Cortex of kidney (tissue), 1 donor: ENCODE measurements at places on chromosomes 1 and 21.

DNA sequence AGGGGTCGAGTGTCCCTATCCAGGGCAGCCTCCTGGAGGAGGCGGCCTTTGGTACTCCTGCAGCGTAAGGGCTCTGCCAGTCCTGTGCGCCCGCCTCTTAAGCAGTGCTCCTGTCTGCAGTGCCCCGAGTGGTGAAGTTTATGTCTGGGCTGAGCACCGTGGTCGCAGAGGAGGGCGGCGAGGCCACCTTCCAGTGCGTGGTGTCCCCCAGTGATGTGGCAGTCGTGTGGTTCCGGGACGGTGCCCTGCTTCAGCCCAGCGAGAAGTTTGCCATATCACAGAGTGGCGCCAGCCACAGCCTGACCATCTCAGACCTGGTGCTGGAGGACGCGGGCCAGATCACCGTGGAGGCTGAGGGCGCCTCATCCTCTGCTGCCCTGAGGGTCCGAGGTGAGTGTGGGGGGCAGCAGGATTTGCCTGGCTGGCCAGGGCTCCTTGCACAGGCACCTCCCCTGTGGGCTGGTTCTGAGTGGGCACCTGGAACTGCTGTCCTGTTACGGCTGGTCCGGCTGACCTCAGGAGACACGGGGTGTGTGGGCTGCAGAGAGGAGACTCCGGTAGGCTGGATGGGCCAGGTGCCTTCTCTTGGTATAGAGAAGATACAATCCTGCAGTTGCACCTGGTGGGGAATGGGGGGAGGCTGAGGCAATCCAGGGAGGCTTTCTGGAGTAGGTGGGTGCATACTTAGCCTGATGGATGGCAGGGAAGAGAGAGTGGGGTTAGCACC lies 66.8 kb downstream of the OBSCN start:
- DNase-seq, result no peak

- DNase-seq, result no peak
These were observed 1048.0 kb downstream of the PLA2G4A start for GRCh38 chr1:187876775-187877174.

GRCh38 chr1:243253211-243253925 lies 1.7 kb downstream of the CEP170 start:
- no peak for DNase-seq

DNA sequence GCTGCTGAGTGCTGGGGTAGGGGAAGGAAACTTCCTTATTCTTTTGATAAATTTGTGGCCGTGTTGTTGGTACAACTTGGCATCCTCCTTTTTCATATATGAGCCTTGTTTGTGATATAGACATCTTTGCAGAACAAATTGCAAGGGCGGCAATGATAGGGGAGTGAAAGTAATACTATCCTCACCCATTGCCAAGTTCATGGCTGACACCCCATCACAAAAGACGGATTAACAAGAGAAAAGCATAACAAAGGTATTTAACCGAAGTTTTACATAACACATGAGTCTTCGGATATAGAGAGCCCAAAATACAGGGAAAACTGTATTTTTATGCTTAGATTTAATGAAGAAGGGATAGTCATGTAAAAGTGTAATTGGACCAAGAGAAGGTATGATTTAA lies 86.3 kb upstream of the TMPRSS2 start:
- DNase-seq, result no peak

DNA sequence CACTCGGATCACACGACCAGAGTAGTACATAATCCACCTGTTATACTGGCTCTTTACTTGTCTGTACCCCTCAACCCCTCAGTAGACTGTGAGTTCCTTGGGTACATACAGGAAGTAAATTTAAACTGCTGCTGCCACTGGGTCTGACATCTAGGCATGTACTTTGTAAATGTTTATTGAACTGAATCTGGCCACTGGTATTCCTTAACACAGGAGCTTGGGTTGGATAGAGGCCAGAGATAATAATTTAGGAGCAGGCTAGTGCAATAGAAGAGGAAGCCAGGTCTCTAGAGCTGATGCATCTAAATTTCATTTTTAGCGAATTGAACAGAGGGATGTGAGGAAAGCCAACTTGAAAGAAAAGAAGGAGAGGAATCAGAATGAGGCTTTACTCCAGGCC lies 12.4 kb downstream of the TTC4 start:
- no peak for DNase-seq

GRCh38 chr1:115762779-115763178 lies 5.7 kb downstream of the CASQ2 start:
- no peak for DNase-seq

DNA sequence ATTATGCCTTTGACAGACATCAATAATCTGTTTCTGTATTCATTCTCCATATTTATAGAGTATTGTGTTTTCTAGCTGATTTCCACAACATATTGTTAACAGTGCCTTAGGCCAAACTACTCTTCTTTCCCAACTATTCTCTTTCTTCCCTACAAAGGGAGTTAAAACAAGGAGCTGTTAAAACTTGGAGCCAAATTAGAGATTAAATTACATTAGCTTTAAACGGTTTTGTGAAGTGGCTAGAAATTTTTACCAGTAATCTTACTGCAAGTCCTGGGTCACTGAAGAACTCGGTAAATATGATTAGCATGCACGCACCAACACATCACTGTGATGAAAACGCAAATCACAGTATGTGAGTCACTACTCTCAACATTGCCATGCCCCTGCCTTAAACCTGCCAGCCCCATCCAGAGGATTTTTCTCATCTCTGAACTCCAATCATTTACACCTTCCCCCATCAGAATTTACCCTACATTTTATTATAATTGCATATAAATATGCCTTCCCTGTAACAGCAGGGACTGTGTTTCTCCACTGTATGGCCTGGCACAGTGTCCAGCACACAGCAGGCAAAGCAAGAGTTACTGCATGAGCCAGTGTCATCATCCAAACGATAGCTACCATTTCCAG lies 1.5 kb upstream of the PRDX6 start:
- DNase-seq, result no peak

DNA sequence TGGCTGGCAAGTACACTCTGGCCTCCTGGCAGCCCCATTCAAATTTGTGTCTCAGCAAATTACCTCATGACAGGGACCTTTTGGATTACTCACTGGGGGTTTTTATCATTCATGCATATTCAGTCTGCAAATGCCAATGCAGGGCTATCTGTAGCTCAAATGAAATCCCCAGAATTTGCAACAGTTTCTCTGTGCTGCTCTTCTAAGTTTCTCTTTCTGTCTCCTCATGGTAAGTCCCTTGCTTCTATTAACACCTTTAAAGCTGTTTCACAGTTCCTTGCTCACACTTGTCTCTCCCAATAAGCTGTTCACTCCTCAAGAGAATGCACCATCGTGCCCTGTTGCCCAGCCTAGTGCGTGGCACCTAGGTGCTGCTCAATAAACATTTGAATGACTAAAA lies 3.3 kb upstream of the FAM78B start:
- no peak for DNase-seq

- no peak for DNase-seq
These were observed 66.1 kb upstream of the SMYD2 start for GRCh38 chr1:214214851-214215250.

DNA sequence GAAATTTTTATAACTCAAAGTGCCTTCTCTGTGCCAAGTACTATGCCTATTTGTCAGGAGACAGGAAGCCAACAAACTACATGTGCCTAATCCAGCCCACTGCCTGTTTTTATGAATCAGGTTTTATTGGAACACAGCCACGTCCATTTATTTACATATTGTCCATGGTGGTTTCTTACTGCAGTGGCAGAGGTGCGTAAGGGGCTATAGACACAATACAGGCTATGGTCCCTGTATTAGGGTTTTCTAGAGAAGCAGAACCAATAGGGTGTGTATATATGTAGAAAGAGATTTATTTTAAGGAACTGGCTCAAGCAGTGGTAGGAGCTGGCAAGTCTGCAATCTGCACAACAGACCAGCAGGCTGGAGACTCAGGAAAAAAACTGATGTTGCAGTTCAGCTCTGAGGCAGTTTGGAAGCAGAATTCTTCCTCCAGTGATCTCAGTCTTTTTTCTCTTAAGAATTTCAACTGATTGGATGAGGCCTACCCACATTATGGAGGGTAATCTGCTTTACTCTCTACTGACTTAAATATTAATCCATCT lies 15.4 kb downstream of the PPIE start:
- DNase-seq, result no peak

GRCh38 chr1:96080925-96081324 lies 640.7 kb upstream of the PTBP2 start:
- DNase-seq, result no peak

DNA sequence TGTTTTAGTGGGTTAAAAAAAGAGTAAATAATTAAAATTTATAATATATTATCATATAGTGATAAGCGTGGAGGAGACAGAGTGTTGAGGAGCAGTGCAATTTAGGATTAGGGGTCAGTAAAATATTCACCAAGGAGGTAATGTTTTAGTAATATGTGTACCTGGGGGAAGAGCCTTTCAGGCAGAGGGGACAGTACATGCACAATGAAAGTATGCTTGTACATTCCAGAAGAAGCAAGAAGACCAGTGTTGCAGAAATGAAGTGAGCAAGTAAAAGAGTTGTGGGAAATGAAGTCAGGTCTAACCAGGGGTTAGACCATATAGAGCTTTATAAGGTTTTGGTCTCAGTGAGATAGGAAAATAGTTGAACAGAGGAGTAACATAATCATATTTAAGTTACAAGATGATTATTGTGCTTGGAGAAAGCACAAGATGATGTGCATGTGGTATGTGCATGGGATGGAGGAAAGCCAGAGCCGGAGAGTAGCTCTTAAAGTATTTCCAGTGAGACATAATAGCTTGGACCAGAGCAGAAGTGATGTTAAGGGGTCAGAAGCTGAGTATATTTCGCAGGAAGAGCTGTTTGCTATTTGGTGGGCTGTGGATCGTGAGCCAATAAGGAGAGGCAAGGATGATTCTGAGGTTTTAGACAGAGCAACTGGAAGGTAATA lies 44.8 kb downstream of the SNX7 start:
- no peak for DNase-seq
